GM23338 (cell line): ENCODE measurements at places on chromosomes 12 and 14. TPM values are rescaled to one million over a fixed set of nuclear protein-coding genes. Genes with fewer than 3 reads are reported as not detected.

Gene PLEKHD1
- total RNA-seq, result 0.28 and 0.35 TPM in 2 replicates

Gene TCL1B
- 5.5 and 6.1 TPM in 2 replicates for total RNA-seq

Gene CFAP54
- total RNA-seq, result 0.07 and 0.70 TPM in 2 replicates

Gene KLHL28
- total RNA-seq, result 9.9 and 10.6 TPM in 2 replicates

Gene SLC24A4
- 0.38 and 0.39 TPM in 2 replicates for total RNA-seq

Gene LALBA
- not detected in 2 replicates for total RNA-seq

Gene ACACB
- 14.5 and 15.4 TPM in 2 replicates for total RNA-seq

Gene FAM222A
- total RNA-seq, result 2.1 and 3.6 TPM in 2 replicates

Gene ACOT6
- 0.83 TPM in 1 of 2 replicates, not detected in the other for total RNA-seq

Gene MARK3
- total RNA-seq, result 69.7 and 75.8 TPM in 2 replicates

Gene KRT6C
- not detected in 2 replicates for total RNA-seq
